ENCODE measurements at places on chromosomes 6 and 20.

DNA sequence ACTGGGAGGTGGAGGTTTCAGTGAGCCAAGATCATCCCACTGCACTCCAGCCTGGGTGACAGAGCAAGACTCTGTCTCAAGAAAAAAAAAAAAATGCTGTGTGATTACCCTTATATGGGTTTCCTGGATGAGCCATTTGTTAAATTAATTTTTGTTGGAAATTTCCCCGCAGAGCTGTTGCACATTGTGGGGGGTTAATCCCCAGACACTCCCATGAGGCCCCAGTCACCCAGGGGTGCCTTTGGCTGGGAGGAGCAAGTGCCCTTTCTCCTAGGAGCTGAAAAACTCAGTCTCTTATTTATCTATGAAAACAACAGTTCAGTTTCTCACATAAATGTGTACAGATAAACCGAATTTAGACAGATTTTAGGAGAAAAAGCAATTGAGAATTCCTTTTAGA, 4.7 kb upstream of the DEFB132 start:
- DNase-seq, result no peak

DNA sequence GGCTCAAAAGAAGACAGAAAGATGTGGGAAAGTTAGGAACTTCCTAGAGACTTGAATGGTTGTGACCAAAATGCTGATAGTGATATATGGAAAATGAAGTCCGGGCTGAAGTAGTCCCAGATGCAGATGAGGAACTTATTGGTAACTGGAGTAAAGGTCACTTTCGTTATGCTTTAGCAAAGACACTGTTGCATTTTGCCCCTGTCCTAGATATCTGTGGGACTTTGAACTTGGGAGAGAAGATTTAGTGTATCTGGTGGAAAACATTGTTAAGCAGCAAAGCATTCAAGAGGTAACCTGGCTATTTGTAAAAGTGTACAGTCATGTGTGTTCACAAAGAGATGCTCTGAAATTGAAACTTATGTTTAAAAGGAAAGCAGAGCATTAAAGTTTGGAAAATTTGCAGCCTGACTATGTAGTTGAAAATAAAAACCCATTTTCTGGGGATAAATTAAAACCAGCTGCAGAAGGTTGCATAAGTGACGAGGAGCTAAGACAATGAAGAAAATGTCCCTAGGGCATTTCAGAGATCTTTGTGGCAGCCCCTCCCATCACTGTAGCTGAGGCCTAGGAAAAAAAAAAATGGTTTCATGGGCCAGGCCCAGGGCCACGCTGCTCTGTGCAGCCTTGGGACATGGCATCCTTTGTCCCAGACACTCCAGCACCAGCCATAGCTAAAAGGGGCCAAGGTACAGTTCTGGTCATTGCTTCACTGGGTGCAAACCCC, 1692.2 kb downstream of the HACE1 start:
- no peak for DNase-seq

DNA sequence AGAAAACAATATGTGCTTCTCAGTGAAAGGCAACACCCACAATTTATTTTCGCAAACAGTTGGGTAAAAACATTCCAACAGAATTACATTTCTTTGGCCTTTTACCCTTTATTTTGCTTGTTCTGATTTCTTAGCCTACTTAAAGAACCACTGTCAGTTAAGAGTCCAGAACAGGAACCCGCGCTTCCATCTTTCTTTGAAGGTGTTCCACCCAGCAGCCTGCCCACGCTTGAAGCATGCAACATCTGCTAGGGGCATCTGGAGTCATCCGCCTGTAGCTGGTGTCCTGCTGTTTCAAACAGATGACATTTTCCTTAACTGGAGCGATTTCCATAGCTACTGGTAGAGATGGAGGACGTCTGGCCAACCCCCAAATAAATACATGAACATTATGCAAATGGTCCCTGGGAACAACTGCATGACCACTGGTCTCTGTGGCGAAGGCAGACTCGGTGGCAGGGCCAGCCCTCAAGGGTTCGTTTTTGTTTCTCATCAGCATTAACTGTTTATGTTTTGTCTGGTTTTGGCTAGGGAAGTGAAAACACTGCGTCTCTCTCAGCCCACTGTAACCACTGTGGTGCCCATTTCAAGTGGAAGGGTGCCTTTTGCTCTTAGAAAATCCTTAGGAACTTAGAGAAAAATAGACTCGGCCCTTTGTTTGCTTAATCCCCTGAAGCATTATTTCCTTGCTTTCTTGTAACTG, 51.6 kb downstream of the LAMA4 start:
- no peak for DNase-seq

GRCh38 chr6:158040051-158040803, 58.6 kb downstream of the SYNJ2 start:
- no peak for DNase-seq

- no peak for DNase-seq
Observed at GRCh38 chr6:150613269-150613668, 13.6 kb downstream of the PLEKHG1 start.

- DNase-seq, result peak; percentile 29
Observed at GRCh38 chr6:26660000-26660361, 435 bp upstream of the ZNF322 start.

DNA sequence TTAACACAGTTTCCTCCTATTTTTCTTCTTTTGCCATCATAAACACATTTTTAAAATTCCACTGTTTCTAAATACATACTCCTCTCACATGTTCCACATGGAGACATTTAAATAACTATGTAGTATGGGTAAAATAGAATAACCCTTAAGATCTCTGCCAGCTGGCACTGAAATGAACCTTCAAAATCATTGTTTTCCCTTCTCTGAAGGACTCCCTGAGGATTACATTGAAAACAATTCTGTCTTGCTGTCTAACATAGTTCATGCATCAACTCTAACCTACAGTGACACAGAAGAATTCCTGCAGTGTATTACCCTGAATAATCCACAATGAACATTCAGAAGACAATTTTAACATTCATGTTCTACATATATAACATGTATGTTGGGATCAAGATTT, 1361.8 kb upstream of the CITED2 start:
- DNase-seq, result no peak

DNA sequence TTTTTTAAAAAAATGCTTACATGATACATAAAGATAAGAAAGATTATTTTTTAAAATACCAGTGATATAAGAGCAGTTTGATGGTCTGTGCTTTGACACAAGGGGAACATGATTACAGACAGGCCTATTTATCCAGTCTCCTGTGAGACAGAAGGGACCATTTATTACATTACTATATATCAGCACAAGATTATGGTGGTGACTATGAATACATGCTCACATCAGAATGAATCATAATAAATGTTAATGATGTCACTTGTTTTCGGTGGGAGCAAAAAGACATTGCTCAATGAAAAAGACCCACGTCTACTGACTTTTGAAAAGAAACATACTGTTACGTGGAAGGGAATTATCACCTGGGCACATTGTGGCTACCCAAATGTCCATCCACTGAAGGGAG, 455.1 kb downstream of the CDC5L start:
- no peak for DNase-seq

- no peak for DNase-seq
Observed at GRCh38 chr6:1825277-1825676, 215.6 kb downstream of the FOXC1 start.

DNA sequence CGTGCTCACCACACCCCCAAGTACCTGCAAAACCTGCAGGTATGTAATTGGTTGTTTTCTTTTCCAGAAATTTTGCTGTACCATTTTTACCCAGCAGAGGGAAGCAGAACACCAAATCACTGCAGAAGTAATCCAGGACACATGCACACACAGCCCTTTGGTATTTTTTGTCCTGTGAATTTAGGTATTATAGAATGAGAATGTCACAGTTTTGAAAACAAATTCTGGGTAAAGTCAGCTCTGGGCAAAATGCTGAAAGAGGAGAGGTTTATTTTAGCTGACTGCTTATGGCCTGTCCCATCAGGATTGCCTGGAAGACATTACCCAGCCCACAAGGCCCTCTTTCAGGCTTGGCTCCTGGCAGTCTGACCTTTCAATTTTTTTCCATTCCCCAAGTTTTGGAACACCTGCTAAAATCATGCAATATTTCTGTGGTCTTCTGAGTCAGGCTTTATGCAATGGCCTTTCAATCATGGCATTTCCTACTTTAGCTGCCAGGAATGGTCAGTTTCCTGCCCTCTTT, 3.5 kb upstream of the EFHC1 start:
- peak; percentile 78 for DNase-seq

DNA sequence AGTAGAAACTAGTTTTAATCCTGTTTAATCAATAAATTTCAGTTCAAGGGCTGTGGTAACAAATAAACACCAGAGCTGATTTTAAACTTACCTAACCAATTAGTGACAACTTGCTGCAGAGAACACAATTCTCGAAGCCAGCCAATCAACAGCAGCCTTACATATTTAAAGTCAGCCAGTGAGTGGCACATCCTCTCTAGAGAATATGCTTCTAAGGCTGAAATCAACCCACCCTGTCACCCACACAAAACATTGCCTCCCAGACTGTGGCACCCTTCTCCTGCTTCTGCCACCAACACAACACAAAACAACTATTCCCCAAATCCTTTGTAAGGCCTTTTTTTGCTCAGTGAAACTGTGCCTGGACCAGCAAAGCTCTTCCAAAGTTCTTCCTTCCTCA, 306.0 kb downstream of the EYA4 start:
- no peak for DNase-seq
